ENCODE measurements at places on chromosomes 11 and 22.

DNA sequence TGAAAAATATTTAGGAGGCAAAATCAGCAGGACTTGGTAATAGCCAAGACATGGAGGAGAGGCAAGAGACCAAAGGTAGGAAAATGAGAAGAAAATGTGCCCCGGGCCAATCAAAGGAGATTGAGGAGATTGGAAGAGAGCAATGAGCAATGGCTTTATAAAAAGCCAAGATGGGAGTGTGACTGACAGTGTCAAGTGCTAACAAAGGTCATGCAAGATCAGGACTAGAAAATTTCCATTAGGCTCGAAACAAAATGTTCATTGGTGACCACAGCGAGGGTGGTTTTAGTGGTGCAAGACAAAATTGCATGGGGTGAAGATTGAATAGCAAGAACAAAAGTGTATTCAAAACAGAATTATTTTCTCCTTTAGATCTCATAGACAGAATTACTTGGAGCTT, 45.2 kb upstream of the TBCEL start:
- no peak for DNase-seq

DNA sequence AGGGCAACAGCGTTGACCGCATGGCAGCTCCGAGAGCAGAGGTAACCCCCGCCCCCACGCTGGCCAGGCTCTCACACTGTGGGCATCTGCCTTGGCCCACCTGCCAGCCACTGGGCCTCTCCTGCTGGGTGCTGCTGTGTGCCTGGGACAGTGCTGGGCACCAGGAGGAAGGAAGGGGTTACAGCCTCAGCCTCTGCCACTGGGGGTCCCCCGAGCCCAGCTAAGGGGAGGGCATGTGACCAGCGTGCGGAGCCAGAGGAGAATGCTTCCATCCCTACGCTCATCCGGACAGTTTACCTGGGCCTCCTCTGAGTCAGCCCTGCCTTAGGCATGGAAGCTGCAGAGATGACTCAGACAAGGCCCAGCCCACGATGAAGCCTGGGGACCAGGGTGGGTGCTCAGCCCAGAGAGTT, 10.9 kb downstream of the NCF4 start:
- peak; percentile 31 for DNase-seq

- DNase-seq = no peak
These were observed 10.7 kb downstream of the CWF19L2 start for GRCh38 chr11:107446822-107447431.

- no peak for DNase-seq
These were observed 6.9 kb downstream of the PLET1 start for GRCh38 chr11:112253605-112254242.

GRCh38 chr22:27719535-27720227, 81.9 kb downstream of the MN1 start:
- DNase-seq = no peak

DNA sequence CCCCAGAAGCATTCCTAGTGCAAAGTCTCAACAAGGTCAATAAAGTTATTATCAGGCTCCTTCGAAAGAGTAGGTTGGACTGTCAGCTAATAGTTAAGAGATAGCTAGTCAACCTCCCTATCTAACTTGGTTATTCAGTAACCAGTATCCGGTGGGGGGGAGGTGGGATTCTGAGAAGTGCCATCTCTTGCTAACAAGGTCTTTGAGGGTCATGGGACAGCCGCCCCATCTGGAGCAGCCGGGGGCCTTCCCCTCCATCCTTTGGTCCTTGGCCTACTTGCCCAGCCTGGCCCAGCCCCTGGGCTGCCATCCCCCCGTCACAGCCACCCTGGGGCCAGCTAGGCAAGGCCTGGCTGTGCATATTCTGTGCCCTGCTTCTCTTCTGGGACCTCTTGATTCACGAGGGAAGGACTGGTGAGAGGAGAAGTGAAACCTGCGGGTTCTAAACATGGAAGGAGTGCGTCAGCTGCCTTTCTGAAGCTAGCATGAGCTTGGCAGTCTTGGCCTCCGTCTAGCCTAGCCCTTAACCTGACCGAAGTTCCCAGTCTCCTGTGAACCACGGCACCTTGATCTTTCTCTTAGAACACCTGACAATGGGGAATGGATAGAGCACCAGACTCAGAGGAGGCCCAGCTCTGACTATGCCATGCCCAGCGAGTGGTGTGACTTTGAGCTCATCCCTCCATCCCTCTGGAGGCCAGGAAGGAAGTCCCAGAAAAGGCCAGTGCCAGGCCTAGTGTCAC, 9.3 kb downstream of the SLC37A2 start:
- no peak for DNase-seq

GRCh38 chr11:14444441-14445189, 55.0 kb downstream of the COPB1 start:
- DNase-seq = no peak

- no peak for DNase-seq
These were observed 128.9 kb downstream of the RBFOX2 start for GRCh38 chr22:35899736-35900135.

DNA sequence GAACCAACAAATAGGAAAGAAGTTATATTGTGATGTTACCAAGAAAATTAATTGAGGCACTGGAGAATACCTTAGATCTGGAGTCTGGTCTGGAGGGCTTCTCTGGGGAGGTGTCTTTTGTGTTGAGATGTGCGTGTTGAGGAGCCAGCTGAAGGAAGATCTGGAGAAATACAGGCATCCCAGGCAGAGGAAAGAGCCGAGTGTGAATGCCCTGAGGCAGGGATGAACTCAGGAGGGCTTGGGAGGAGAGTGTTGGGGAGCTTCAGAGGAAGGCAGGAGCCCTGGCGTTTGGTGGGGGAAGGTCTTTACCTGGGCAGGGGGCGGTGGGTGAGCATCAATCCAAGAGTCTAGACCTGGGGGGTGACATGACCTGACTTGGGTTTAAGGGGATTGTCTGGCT, 13.1 kb downstream of the SYNGR1 start:
- DNase-seq = no peak

- DNase-seq = peak; percentile 71
These were observed 471 bp downstream of the ARVCF start for GRCh38 chr22:20015971-20016733.

DNA sequence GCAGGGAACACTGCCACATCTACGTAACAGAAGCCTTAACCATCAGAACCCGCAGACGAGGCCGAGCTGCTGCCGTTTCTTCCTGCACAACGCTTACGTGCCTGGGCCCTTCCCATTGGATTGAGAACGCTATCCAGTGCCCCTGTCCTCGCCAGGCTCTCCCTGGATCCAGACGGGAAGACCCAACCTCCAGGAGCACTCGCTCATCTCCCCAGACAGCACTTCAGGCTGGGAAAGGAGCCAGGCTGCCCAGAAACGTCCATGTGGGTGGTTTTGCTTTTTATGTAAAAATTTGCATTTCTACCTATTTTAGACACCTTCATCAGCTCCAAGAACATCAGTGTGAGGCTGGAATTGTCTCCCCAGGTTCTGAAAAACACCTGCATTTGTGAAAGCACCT, 7.3 kb upstream of the CRYBB3 start:
- DNase-seq = no peak

DNA sequence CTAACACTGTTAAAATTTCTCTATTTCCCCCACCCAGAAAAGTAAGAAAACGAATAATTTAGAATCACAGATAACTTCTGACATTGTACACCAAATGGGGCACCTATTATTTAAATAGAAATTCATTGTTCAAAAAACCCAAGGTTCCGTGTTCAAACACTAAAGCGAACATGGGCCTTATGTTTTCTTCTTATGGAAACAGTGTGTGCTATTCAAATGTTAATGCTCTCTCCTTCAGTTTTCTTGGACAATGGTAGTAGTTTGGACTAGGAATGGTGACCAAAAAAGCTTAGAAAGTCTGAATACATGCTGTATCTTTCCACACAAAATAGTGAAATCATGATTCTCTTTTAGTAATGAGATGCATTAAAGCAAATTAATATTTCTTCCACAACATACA, 33.7 kb downstream of the VSIG10L2 start:
- no peak for DNase-seq

DNA sequence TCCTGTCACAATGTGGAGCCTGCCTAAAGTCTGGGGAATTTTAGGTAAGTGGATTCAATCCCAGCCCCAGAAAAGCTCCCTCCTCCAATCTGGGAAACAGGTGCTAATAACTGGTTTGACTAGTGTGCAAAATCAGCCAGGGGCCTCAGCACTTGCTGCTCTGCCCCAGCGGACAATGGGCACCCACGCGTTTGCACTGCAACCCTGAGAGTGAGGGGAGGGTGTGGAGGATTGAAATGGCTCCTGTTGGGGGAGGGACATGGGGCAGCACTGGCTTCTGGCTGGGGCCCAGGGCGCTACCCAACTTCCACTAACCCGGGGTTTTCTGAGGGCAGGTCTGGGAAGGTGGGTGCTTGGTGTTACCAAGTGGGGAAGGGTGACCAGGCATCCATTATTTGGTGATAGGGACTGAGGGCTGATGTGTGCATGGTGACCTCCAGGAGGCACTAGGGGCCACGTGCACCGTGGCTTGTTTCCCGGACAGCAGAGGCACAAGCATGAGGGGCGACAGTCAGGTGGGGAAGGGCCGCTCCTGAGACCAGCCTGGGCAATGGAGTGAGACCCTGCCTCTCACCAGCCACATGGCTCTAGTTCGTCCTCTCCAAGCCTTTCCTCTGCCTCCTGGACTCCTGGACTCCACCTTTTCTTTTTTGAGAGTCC, 4.3 kb upstream of the PNPLA5 start:
- DNase-seq = no peak

DNA sequence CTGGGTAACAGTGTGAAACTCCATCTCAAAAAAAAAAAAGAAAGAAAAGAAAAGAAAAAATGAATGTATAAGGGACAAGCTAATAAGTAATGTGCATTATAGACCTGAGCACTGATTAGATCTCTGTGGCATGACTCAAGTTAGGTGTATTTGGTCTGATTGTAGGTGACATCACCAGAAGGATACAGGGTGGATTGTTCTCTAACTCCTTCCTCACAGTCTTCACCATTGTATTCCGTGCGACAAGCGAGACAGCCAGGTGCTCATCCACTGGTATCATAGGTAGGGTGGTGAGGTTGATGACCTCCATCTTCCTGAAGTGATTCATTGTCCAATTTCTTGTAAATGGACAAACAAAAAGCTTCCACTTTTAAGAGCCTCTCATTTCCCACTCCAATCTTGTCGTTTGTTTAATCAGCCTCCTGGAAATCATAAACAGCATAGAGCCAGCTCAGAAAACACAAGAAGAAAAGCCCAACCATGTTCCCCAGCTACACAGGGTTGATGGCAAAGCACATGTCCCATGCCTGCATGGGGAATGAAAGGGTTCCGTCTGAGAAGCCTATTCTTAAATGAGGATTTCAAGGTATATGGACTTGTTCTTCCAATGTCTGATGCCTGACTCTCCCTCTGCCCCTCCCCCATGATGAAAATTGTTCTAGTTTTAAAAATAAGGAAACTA, 6.2 kb downstream of the FAM227A start:
- no peak for DNase-seq

- no peak for DNase-seq
These were observed 82.9 kb upstream of the PPARA start for GRCh38 chr22:46067159-46068111.

GRCh38 chr11:111047374-111047773, 198.2 kb upstream of the POU2AF2 start:
- no peak for DNase-seq

DNA sequence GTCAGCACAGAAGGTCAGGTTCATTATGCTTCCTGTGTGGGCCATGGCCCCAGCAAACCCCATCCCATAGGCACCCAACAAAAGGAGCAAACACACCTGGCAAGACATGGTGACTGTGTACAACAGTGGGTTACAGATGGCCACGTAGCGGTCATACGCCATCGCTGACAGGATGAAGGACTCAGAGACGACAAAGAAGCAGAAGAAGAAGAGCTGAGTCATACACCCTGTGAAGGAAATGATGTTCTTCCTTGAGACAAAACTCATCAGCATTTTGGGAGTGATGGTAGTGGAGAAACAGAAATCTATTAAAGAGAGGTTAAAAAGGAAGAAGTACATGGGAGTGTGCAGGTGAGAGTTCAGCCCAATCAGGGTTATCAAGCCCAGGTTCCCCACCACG, 309 bp downstream of the OR8B12 start:
- no peak for DNase-seq

- no peak for DNase-seq
These were observed 20.9 kb downstream of the SOX6 start for GRCh38 chr11:16335236-16335962.

DNA sequence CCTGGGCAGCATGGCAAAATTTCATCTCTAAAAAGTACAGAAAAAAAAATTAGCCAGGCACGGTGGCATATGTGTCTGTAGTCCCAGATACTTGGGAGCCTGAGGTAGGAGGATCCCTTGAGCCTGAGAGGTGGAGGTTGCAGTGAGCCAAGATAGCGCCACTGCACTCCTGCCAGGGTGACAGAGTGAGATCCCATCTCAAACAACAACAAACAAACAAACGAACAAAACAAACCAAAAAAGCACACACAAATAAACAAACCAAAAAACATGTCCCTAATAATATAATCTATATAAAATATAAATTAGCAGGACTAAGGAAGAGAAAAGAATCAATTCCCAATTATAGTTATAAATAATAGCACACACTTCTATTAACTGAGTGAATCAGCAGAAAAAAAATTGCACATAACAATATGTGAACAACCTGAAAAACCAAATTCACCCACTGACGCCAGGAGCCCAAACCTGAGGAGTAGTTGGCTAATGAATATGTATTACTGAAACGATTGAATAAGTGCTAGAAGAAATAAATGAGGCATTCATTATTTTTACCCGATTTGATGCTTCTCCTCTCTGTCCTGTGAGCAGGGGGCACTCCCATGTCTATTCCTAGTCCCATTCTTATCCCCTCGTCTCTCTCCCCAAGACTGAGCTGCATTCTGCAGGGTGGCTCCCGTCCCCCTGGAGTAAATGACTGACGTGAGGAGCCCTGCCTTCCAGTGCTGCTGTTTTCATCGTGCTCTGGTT, 108.2 kb upstream of the TOP3B start:
- no peak for DNase-seq

GRCh38 chr11:37282367-37282766, 684.3 kb upstream of the RAG2 start:
- DNase-seq = no peak

DNA sequence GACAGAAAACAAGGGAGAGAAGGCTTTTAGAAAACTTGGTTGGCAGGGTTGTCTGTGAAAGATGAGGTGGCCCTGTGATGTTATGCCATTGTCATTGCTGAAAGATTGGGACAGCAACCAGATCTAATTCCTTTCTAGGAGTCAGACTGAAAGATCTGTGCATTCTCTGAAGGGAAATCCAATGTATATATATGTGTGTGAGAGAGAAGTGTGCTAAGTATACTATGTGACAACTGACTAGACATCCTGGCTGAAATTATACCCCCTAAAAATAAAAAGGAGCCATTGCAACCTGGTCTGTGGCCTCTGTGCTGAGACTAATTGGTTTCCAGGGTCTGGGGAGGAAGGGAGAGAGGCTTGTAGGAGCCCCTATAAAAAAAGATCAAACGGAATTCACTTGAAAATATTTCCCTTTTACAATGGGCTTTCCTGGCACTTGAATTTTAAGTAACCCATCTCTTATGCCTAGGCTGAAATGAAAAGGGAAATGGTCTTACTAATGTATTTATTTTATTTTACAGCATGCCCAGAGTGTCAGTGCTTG, 1.2 kb upstream of the MPPED2 start:
- DNase-seq = no peak

DNA sequence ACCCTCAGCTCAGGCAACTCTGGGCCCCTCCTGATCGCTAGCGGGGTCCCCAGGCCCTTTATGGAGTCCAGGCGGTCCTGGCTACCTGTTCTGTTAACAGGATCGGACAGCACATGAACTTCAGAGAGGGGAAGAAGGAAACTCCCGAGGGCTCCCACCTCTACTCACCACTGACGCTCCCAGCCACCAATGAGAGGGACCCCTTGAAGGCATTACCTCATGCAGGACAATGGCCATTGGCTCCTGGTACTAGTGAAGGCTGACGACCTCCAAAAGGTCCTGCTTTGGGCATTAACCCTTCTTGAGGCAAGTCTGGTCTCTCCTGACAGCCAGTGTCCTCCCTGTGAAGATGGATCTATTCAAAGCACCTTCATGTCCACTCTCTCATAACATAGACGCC, 71.5 kb upstream of the LMO1 start:
- no peak for DNase-seq
